ENCODE measurements at places on chromosomes 6 and 20.

- DNase-seq, result no peak
These were observed 312.2 kb upstream of the SOX4 start for GRCh38 chr6:21281366-21281765.

- no peak for DNase-seq
These were observed 206.5 kb downstream of the TPBG start for GRCh38 chr6:82570083-82570482.

DNA sequence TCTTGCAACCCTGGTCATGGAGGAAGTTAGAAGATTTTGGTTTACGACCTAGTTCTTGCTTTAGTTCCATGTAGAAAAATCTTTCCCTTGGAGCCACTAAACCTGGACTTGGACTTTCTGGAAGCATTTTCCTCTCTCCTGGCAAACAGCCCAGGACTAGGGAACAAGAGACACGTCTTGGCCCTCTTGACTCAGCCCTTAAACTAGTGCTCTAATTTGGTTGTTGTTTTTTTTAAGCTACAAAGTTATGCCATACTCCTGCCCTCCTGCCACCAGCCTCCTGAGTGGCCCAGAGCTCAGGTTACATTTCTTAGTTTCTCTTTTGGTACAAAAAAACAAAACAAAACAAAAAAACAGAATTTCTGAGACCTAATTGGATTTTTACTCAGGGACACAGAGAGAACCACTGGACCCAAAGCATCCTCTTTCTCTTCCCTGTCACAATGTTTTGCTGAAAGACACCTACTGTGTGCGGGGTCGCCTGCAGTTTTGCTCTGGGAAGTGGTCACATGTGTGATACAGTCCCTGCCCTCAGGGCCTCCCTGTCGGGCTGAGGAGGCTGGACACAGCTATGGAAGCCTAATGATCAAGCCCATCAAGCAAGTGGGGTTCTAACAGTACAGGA lies 32.3 kb upstream of the SCUBE3 start:
- no peak for DNase-seq

DNA sequence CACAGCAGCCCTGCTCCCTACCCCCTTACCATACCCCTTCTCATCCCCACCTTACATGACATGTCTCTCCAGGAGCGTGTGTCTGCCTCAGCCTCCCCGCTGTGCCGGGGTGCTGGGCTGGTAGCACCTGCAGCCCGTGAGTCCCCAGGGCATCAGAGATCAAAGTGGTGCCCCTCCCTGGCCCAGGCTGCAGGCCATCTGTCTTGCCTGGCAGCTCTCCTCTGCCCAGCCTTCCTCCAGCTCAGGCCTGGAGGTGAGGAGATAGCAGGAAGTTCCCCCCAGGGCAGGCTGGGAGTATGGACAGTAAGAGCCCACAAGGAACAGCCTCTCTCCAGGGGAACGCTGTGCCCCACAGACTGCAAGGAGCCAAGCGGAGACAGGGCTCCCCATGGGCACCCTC lies 35.3 kb downstream of the GRM4 start:
- DNase-seq, result no peak

GRCh38 chr6:27889628-27890444 lies 22.4 kb downstream of the OR2B2 start:
- DNase-seq, result no peak

DNA sequence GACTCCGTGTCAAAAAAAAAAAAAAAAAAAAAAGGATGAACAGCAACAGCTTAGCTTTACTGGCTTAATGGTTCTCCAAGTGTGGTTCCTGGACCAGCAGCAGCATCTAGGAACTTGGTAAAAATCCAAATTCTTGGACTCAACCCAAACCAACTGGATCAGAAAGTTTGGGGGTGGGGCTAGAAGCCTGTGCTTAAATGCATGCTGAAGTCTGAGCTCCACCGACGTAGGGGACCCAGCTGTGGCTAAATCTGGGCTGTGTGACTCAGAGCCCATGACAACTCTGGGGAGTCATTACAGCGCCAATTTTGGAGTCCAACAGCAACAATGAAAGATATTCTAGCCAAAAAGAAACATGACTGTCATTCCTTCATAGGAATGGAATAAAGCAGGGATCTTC lies 13.6 kb upstream of the CHD6 start:
- no peak for DNase-seq

DNA sequence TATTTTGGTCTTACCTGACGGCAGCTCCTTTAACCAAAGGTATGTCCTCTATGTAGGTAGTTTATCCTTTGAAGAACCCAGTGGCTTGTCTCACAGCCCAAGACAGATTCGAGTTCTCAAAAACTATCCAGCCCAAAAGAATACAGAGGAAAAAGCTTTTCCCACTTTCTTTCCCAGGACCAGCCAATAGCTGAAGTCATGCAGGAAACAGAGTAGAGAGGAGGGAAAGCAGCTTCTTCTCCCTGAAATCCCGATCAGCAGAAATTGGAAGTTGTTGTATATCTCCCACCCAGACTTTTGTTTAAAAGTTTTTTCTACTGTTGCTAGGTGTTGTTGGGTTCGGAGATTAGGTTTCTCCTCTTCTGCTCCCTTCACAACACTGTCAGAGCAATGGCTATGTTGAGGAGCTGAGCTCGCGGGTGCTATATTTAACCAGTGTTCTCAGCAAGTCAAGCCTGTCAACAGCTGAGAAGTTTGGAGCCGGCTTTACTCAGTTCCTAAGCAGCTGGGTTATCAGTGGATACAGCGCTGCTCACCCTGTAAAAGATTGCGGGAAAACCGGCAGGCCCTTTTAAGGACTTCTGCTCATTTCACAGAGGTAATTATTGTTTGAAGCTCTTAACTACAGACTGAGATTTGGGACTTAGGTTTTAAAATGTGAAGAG lies at the start of gene FILIP1:
Gene FILIP1 (minus strand): TSS at position 401 of the 665 bp plus-strand sequence. CDS start 78,828 bp downstream, outside the sequence.
- DNase-seq, result no peak

DNA sequence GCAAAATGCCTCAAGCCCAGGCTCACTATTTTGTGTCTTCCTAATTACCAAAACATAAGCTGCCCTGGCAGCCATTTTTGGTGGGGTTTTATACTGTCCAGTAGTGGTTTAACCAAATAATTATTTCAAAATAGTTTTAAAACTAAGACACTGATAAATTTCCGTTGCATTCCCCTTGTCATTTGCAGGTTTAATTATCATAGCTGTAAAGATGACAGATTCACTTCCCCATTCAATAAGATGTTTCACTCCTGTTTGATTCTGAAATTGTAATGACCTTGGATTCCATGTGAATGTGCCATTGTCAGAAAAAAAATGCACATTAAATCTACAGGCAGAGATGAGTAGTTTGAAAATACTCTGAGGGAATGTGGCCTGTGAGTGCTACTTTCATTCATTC lies 172.0 kb downstream of the COL9A1 start:
- no peak for DNase-seq

DNA sequence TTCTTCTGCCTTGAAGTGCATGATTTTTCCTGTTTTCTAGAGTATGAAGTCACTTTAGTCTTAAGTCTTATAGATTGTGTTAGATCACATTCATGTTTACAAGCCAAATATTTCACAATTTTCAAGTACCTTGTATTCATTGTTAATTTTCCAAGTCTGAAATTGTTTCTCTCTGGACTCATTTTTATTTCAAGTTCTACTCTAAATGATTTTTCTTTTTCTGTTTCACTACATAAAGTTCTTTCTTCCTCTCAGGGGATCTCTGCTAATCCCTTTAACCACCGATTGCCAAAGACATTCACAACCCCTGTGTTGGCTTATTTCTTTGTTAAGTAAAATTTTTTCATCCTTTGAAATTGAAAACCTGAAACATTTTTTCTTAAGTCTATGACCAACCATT lies 805.7 kb downstream of the KIF16B start:
- no peak for DNase-seq

DNA sequence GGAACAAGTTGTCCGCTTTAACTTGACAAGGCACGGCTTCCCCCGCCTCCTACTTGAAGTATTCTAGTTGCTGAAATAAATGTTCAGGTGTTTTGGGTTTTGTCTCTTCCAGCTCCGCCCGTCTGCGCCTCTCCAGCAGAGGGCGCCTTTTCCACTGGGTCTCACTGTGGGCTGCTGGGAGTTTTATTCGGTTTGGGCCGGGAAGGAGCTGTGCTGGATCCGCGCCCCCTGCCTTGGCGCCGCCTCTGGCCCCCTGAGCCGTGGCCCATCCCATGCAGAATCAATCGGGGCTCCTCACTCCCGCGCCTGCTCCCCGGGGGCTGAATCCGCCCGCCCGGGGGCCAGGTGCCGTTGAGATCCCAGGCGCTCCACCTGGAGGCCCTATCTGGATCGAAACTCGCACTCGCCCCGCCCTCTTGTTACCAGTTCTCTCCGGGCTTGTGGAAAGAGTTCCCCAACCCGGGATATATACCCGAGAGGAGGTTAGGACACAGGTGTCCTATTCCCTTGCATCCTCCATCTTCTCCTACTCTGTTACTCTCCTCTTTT lies 51.0 kb upstream of the TCF21 start:
- DNase-seq, result peak; percentile 46

DNA sequence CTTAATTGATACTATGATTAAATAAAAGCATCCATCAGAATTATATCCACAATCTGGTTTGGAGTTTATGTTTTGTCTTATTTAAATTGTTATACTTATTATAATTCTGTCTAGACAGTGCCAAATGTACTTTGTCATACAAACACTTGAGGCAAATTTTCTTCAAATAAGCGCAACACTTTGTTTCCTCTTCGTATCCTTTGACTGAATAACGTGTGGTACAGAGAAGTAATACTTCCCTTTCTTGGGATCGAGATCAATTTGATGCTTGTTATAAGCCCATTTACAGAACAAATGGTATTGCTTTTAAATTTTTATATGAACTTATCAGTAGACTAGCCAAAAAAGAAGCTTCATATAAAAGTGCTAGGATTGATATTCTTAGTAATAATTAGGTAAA lies 111.0 kb downstream of the ATG5 start:
- DNase-seq, result no peak

DNA sequence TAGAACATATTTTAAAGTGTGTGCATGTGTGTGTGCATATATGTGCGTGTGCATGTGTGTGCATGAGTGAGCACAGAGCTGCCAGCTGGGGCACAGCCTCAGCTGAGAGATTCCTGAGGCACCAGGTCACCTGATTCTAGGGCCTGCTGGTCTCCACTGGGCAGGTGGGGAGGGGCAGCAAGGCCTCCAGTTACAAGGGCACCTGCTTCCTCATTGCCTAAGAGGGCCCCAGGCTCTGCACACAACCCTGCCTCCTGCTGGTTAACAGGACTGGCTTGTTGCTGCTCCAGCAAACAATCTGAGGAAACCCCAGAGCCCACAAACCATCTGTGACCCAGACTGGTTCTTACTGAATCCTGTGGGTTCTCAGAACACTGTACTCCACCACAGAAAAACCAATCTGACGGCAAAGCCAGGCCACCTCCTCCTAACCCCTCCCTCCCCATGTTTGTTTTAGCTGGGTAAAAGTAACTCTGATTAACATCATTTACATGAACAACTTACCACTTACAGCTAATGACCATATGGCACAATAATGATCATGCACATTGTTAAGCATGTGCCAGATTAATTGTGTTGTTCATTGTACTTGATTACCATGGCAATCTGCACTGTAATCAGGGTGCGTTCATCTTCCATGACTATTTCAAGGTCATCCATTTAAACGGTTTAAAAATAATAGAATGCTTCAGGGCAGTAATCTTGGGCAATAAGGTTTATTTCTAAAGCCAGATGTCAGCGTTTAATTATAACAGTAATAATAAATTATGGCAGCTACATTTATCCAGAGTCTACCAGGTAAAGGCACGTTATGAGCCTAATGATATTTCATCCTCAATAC lies 23.1 kb upstream of the UBE2J1 start:
- no peak for DNase-seq

DNA sequence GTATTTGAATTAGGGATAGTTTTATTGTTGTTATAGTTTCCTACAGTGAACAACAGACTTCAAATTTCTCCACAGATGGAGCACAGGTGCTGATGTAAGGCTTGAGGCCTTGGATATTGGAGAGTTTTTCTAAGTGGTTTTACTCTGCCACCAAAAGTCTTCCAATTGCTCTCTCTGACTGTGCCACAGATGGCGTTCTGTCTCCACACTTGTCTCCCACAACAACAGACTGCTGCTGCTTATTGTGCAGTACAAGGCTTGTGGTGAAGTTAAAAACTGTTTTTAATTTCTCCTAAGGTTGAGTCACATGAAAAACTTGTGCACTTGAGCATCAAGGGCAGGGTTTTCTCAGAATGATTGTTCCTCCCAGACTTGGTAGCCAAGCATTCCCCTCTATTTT lies 460.9 kb upstream of the KHDRBS2 start:
- DNase-seq, result no peak

DNA sequence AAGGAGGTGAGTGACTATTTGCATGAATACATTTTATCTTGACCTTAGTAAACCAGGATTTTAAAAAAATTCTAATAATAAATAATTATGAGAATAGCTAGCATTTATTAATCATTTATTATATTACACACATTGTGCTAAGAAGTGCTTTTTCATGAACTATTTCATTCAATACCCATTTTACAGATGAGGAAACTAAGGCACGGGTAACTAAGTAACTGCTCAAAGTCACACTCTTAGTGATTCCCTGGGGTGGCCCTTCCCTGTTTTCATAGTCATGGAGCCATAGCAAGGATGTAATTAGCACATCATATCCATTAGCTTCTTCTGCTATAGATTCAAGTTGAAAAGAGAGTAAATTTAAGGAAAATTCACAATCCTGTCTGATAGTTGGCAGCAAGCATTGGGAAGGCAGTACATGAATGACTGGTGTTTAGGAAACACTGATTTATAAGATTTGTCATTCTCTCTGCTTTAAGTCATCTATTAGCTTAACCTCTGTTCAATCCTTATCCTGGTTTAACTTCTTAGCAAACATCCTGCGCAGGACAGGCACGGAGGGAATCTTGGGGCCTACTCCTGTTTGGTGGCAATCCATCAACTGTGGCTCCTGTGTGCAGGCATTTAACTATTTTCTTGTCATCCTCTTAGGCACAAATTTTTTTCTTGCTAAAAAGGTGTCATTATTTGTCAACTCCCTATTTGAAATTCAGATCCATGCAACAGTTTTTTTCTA lies 68.3 kb downstream of the RIN2 start:
- DNase-seq, result no peak

DNA sequence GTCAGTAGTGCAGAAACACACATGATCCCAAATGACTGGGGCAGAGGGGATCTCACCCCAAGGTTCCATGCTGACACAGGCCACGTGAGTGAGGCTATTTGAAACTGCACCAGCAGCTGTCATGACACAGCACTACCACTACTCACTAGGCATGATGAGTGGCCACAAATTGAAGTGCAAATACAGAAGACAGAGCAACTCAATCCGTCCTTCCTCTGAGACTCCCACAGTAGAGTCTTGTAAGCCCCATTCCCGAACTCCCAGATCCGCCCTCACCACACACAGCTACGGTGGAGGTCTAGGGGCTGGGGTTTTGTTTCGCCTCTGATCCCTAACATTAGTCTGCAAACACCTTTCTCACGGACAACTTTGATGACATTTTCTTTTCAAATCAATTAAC lies 113.3 kb upstream of the NUP153 start:
- peak; percentile 28 for DNase-seq

- no peak for DNase-seq
These were observed 421.4 kb upstream of the NRSN1 start for GRCh38 chr6:23704479-23705052.

DNA sequence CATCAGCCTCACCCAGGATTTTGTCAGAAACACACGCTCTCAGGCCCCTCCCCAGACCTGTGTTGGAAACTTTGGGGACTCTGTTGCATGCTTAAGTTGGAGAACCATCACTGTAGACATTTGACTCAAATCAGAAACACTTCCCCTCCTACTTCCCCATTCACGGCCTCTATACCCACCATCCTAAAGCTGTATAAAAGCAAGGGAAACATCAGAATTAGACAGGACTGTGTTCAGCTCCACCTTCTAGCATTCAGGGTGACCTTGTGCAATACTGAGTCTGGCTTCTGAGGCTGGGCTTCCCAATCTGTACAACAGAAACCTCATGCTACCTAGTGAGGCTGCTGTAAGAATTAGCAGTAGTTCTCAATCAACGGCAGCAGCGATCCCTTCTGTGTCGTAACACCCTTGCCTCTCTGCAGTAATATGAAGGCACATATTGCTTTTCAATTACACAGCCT lies 252.3 kb downstream of the LY86 start:
- no peak for DNase-seq
